Activated T-cell treated with anti-CD3 and anti-CD28 coated beads for 48 hours (primary cell): ENCODE measurements at places on chromosomes 2 and 18.

DNA sequence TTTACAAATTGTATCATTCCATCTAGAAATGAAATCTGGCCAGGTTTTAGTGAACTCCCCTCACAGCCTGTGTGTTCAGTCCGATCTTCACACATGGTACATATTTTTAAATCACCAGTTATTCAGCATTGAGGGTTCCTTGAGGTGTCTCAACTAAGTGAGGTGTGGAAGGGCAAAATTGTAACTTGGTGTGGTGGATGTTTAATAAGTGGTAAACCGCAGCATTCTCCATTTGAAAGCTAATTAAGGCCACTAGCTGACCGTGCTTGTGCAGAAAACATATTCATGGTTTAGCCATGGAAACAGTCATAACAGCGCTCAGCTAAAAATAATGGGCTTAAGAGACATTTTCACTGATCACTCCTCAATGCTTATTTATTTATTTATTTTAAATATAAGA, 786.2 kb upstream of the FANCL start:
- no peak for DNase-seq

DNA sequence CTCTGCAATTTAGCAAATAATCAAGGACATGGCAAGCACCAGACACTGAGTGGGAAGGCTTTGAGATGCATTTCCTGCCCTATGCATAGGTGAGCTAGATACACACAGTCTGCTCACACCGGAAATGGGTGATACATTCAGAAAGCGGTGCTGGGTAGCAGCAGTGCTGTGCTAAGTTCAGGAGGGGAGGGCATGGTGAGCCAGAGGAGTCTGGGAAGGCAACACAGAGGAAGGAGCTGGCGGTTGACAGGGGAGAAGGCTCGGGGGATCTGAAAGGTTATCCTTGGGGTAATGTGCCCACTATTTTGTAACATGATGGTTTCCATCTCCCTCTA, 57.4 kb upstream of the EPAS1 start:
- DNase-seq, result peak; percentile 47

DNA sequence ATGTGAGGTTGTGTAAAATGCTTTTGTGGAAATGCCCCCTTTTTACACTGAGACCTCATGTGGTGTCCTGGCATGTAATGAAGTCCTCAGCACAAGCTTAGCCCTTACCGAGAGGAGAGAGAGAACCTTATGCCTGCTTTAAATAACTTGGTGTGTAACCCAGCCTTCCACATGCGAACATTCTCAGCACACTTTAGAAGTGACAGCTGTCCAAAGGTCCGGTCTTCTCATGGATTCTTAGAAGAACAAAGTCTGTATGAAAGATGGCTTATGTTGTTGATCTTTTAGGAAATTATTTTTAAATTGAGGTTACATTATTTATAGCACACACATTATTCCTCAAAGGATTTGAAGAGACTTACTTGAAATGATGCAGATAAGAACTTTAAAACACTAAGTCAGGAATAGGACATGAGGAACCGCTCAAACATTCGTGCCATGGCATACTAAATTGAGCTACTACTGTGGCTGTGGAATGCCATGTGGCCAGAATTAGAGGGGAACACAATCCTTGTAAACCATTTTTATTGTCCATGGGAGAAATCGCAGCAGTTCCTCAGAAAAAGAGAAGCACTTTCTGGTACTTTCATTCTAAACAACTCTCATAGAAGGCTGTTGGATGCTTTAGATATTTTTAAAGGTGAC, 79.6 kb downstream of the WDSUB1 start:
- DNase-seq, result no peak

DNA sequence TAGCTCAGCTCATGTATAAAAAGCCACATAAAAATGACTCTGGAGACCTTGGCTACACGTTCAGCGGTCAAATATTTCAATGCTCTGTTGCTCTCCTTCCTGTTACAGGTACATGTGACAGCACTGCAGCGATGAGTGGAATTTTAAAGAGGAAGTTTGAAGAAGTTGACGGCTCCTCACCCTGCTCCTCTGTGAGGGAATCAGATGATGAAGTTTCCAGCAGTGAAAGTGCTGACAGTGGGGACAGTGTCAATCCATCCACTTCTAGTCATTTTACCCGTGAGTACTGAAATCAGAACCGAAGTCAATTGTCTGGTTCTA, 125.4 kb downstream of the CSRNP3 start:
- no peak for DNase-seq

- no peak for DNase-seq
These were observed 26.8 kb downstream of the BCL11A start for GRCh38 chr2:60526623-60527022.

GRCh38 chr2:178858896-178859625, 51.8 kb upstream of the TTN start:
- DNase-seq, result no peak

DNA sequence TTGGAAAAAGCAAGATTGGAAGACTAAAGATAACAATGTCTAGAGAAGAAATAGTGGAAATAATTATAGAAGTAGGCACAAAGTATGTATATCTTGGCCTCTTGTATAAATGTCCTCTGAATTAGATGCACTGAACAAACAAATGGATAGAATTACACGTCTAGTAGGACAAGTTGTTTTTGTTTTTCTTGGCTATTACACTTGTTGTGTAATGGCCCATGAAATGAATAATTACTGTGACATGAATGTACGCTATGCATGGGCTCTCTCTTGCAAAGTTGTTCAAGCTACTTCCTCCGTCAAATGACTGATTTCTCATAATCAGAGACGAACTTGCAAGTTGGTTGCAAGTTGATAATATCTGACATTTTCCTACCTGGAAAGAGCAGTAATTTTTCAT, 126.2 kb downstream of the PDE1A start:
- no peak for DNase-seq

- no peak for DNase-seq
These were observed 67.4 kb upstream of the ACVR2A start for GRCh38 chr2:147777394-147777793.

DNA sequence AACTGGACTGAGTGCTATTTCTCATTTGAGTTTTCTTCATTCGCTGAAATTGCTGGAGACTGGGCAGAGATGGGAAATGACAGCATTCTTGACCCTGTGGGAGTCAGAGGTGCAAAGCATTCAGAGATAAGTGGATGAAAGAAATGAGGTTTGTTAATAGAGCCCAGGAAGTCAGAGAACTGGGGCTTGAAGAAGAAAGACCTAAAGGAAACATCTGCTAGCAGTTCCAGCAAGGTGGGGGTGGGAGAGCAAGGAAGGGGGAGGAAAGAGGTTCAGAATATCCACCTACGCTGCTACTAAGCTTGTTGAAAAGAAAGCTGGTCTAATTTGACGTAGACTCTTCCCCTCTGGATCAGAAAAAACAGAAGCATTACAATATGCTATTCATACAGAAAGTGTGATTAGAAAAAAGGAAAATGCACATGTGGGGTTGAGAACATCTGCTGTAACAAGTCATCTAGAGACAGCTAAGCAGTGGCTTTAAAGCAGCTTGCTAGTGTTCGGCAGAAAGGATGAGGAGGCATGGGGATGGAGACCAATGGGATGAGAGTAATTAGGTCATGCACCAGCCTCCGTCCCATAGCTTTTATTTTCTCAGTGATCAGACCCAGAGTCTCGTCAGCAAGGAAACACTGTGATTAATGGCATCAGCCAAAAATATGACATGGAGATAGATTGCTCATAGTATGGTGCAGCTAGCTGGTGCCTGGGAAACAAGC, 29.7 kb downstream of the NAB1 start:
- DNase-seq, result peak; percentile 43

DNA sequence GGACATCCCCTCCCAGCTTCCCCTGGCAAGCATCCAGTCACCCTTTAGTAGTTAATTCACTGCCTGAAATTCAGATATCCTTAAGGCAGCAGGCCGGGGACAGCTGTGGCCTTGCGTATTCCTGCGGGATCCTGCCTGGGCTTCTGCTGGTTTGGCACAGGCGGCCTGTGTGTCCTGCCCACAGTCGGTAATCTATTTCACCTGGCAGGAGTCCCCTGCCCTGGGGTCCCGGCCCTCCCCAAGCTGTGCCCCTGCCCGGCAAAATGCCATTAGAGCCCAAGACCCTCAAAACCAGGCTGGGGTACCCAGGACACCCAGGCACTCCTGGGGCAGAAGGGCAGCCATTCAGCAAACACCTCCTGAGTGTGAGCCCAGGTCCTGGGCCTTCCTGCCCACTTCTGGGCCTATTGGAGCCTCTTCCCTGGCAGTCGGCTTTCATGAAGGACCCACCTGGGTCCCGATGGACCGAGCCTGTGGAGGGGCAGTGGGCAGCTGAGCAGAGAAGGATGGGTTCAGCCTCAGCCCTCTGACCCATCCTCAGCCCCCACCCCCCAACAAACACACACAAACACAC, 11.6 kb downstream of the CROCC2 start:
- DNase-seq, result no peak

- DNase-seq, result no peak
These were observed 121.8 kb downstream of the TDRD15 start for GRCh38 chr2:21245565-21245964.

GRCh38 chr2:138444411-138444810, 57.2 kb upstream of the SPOPL start:
- DNase-seq, result no peak

- DNase-seq, result no peak
These were observed 2.9 kb upstream of the EPAS1 start for GRCh38 chr2:46294176-46294836.

- no peak for DNase-seq
These were observed 36.9 kb upstream of the MEX3C start for GRCh38 chr18:51234117-51235008.

- no peak for DNase-seq
These were observed 19.0 kb downstream of the NABP1 start for GRCh38 chr2:191696966-191697365.

GRCh38 chr2:172790404-172790803, 54.8 kb downstream of the RAPGEF4 start:
- no peak for DNase-seq

- no peak for DNase-seq
These were observed 25.2 kb downstream of the TRABD2A start for GRCh38 chr2:84855731-84856130.
